ENCODE measurements at places on chromosomes 7 and 10.

DNA sequence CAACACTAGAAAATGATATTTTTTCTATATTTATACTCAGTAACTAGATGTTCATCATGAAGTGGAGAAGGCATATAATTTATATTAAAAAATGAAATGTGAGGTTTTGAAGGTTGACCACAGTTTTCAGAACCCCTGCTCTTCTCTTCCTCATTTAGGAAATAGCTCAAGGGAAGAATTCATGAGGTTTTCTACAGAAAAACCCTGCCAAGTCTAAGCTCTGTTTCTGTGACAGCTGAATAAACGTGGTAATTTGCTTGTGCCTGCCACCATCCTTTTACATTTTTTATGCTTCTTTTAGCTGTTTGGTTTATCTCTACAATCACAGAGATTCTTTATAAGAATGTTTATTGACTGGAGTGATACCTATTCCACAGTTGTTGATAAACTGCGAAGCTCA, 630.3 kb upstream of the POT1 start:
- no peak for DNase-seq

DNA sequence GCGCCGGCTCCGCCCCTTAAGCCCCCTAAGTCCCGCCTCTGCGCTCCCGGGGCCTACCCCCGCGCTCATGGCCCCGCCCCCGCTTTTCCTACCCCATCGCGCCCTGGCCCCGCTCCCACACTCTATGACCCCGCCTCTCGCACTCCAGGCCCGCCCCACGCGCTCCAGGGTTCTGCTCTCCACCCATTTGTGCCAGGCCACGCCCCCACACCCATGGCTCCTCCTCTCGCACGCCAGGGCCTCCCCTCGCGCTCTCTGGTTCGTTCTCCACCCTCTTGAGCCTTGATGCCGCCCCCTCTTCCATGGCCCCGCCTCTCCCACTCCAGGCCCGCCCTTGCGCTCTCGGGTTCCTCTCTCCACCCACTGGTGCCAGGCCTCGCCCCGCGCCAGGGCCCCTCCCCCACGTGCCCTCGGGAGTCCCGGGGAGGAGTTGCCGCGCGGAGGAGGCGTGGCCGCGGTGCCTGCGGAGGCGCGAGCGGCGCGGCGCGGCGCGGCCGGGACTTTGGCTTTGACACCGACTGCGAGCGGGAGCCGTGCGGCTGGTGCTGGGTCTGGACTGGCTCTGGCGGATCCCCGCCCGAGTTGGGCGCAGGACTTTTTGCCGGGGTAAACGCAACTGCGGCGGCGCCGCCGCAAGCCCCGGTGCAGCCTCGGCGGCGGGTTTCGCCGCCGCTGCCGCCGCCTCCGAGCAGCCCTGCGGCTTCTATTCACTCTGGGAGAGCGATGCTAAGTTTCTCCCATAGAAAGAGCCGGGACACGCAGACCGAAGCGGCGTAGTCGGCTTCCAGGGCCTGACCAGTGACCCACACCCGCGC, at the start of gene EEPD1:
EEPD1 (plus strand) TSS at position 499 of the 815 bp plus-strand sequence. CDS start 1,071 bp downstream, outside the sequence.
- DNase-seq, result peak; percentile 99

DNA sequence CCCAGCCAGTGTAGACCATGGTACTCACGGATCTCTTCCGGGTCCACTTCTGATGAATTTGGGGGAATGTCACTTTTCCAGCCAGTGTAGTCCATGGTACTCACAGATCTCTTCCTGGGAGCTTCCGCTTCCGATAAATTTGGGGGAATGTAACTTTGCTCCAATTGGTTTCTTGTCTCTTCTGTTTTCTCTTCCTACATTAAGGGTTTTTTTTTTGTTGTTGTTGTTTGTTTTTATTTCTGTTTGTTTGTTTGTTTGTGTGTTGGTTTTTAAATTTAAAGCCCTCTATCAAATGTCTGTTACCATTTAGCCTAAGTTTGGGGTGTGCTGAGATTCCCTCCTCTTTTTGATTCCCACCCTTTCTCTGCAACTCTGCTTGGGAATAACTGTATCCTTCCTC, 475.8 kb upstream of the FZD8 start:
- no peak for DNase-seq

- no peak for DNase-seq
Measured at GRCh38 chr7:30977896-30978564, 14.3 kb downstream of the GHRHR start.

GRCh38 chr10:86314616-86315548, 51.7 kb downstream of the GRID1 start:
- no peak for DNase-seq

DNA sequence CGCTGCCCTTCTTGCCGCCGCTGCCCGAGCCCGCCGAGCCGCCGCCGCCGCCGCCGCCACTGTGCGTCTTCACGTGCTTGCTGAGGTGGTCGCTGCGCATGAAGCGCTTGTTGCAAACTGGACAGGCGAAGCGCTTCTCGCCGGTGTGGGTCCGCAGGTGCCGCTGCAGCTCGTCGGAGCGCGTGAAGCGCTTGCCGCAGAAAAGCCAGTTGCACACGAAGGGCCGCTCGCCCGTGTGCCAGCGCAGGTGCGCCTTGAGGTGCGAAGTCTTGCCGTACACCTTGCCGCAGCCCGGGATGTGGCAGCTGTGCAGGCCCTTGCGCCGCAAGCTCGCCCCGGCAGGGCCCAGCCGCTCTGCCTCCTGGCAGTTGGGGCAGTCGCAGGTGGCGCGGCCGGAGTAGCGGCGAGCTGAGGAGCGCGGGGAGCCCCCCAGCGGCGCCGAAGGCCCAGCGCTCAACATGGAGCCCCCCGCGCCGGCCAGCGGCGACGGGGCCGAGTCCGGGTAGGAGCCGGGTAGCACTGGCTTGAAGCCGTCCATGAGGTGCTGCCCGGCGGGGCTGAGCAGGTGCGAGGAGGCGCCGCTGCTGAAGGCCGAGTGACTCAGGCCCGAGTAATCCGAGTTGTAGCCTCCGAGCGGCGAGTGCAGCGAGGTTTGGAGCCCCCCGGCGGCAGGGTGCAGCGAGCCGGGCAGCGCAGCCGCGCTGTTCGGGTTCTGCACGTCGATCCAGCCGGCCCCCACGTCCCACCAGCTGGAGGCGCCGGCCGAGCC, 2.1 kb downstream of the SP8 start:
- DNase-seq, result no peak

GRCh38 chr7:76278540-76278939, 23.9 kb upstream of the HSPB1 start:
- no peak for DNase-seq

DNA sequence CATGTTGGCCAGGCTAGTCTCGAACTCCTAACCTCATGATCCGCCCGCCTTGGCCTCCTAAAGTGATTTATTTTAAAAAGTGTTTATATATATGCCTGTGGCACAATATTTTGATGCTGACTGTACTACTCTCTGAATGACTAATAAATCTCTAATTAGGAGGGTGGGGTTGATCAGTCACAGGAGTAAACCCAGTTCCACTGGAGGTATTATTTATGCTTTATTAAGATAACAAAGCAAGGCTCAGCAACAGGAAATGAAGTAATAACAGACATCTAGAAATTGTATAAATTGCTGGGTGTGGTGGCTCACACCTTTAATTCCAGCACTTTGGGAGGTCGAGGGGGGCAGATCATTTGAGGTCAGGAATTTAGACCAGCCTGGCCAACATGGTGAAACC, 26.0 kb upstream of the MCU start:
- no peak for DNase-seq

GRCh38 chr7:39248041-39248691, 270.5 kb downstream of the POU6F2 start:
- DNase-seq, result no peak

DNA sequence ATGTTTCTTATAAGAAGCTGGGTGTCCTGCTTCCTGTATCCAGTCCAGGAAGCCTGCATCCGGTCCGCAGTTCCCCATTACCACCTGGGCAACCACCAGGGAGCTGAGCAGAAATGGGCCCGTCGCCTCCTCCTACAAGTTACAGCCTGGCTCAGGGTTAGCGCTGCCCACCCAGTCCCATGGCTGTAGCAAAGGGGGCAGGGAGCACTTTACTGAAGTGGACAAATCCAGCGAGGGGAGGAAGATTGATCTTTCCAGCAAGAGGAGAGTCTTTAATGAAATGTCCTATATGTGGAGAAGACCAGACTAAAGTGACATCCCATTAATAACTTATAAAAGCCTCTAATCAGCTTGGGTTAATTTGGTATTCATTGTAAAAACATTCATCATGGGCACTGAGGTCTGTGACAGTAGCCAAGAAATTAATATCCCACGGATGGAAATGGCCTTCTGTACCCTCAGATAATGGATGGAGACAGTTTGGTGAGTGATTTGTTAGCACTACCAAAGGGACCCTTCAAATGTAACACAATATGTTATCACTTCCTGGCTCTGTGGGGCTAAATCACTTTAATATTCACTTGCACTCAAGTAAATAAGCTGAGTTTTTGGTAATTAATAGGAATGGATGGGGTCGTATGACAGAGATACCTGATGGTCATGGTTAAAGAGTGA, 323.4 kb downstream of the PAXIP1 start:
- DNase-seq, result no peak

GRCh38 chr7:3430588-3430987, 129.5 kb downstream of the SDK1 start:
- no peak for DNase-seq

- DNase-seq, result no peak
Measured at GRCh38 chr7:16785321-16785720, 19.5 kb downstream of the AGR2 start.

- DNase-seq, result no peak
Measured at GRCh38 chr7:43944286-43944685, 18.1 kb downstream of the UBE2D4 start.

GRCh38 chr7:122893486-122893885, 7.2 kb upstream of the CADPS2 start:
- no peak for DNase-seq

DNA sequence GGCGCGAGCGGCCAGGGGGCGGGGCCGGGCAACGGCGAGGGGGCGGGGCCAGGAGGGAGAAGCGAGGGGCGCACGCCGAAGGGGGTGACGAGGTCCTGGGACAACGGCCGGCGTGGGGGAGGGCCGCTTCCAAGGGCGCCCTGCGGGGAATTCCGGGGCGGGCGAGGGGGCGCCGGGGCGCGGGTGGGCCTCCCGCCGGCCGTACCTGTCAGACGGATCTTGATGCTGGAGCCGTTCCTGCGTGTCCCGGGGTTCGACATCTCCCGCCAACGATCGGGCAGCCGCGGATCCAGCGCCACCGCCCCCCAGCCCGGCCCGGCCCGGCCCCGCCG, 421 bp downstream of the SMURF1 start:
- DNase-seq, result no peak

- DNase-seq, result no peak
Measured at GRCh38 chr7:137324796-137325696, 18.5 kb downstream of the PTN start.

DNA sequence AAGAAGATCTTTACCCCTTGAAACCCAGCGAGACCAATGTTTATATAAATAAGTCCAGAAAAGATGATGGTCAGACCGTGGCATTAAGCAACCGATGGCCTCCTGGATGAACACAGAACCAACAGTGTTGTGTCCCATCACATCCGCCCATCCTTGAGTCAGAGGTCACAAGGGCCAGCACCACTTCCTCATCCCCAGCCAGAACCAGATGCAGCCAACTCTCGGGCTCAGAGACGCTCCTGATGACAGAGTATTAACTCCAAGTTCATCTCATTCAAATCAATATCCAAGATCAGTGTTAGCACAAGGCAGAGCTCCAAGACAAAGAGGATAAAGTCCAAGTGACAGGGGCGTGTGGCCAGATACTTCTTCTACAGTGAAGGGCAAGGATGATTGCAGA, 63.5 kb downstream of the FAM53B start:
- no peak for DNase-seq

DNA sequence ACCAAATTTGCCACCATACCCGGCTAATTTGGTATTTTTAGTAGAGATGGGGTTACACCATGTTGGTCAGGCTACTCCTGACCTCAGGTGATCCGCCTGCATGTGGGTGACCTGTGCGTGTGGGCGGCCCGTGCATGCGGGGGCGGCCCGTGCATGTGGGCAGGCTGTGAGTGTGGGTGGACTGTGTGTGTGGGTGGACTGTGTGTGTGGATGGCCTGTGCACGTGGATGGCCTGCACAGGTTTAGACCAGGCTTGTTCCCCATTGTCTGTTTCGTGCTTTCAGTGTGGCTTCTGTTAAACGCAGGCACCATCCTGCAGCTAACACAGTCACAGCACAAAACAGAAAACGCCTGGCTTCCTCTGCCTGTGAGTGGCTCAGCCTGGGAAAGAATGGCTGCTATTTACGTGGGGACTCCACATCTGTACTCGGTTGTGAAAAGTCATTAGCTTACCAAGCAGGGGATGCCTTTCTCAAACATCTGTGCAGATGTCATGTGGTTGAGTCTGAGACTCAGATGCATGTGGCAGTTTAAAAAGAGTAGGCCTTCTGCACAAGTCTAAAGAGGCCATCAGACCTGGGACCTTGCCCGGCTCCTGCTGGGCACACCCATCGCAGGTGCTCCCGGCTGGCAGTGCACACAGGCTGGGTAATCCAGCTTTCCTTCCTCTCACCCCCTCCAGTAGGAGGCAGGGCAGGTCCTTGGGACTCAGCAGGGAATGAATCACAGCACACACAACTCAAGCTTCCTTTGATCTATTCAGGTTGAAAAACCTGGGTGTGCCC, 91.6 kb downstream of the COBL start:
- no peak for DNase-seq

GRCh38 chr10:130362308-130362761, 226.1 kb downstream of the GLRX3 start:
- DNase-seq, result no peak

DNA sequence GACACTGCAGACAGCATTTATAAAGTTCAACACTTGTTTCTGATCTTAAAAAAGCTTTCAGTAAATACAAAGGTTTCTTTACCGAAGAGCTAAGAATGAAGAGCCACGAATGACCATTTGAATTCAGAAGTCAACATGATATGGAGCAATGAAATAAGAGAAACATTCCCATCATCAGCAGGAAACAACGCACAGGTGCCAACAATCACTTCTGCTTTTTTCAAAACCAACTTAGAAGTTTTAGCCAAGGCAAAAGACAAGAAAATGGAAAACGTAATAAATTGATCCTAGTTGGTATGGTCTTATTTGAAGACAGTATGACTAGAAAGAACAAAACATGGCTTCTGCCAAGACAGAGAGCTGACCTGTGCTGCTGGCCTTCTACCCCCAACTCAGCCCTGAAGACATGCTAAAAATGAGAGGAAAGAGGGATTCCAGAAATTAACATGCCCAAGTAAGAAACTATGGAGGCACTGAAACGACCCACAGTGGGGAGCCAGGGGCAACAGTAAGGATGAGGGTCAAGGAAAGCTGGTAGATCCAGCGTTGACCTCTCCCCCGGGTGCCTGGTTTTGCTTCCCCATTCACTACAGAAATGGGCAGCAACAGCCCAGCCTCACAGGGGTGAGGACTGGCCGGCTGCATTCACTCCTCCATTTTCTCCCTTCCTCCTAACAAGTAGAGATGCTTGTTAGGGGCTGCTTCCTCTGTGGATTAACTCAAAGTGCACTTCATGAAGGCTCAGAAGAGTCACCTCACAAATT, 30.1 kb downstream of the VPS41 start:
- DNase-seq, result no peak
